ENCODE measurements at places on chromosomes 11 and 22.

- no peak for DNase-seq
Measured at GRCh38 chr11:96091476-96091875, 167.6 kb upstream of the MTMR2 start.

GRCh38 chr11:134436781-134437180 is 24.7 kb upstream of the B3GAT1 start:
- no peak for DNase-seq

DNA sequence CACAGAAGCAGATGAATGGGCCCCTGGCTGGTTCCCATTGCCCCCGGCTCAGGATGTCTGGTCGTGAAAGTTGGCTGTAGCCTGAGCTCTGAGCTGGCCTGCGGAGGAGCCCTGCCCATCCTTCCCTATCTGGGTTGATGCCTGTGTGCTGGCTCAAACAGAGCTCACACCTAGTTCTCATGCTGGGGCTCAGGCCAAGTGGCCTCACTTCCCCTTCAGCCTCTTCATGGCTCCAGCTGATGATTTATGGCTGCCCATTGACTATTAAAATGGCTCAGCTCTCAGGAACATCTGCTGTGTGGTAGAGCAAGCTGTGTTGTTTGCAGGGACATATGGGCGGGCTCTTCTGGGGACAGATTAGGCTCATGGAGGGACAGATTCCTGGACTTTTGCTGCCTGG is 64.7 kb downstream of the ADAMTS15 start:
- DNase-seq: no peak

- no peak for DNase-seq
Measured at GRCh38 chr22:37990301-37990700, 5.9 kb upstream of the SOX10 start.

- DNase-seq: no peak
Measured at GRCh38 chr22:47195484-47196165, 433.2 kb downstream of the TBC1D22A start.

GRCh38 chr11:86641537-86642261 is 30.7 kb downstream of the ME3 start:
- DNase-seq: no peak

- no peak for DNase-seq
Measured at GRCh38 chr11:105229761-105230160, 90.2 kb upstream of the CARD18 start.

- no peak for DNase-seq
Measured at GRCh38 chr11:124839128-124839971, 25.9 kb upstream of the ROBO3 start.

DNA sequence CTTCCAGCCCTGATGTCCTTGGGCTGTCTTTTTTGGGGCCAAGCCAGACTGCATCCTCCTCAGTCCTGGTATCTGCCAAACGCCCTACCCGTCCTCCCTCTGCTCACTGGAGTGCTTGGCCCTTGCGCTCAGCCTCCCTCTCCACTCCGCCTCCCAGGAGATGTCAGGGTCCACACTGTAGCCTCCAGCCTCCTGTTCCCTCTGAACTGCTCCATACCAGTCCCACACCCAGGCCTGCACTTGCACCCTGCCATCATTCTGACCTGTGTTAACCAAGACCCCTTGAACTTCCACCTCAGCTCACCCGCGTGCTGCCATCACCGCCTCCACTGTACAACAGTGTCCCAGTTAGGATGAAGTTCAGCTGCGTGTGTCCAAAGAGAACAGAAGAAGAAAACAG is 6.3 kb upstream of the IL2RB start:
- no peak for DNase-seq

DNA sequence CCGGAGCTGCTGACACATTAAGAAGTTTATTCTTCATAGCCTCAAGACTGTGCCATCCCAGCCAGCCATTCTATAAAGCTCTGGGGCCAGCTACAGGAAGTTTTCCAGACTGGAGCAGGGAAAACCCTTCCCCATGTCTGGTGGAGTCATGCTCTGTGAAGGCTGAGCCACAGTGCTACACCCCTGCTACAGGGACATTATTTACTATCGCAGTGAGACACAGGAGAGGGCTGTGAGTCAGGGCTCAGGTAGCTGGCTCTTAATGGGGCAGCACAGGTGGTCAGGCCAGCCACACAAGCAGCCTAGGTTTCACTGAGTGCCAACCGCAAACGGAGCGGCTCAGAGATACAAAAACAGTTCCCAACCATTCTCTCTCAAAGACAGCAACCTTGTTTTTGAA is 12.1 kb downstream of the HPS4 start:
- DNase-seq: no peak

DNA sequence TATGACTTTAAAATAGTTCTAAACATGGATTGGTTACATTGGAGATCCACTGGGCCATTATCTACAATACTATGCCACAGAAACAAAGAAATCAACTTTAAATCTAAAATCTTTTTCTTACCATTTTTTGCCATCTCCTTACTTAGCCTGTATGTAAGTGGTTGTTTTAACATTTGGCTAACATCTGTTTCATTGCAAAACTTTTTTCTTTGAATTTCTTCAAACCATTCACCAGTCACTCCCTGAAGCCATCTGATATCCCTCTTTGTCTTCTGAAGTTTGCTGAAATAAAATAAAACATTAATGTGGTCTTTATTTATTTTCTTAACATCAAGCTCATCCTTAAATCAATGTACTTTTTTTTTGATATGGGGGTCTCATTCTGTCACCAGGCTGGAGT is 43.3 kb upstream of the POGLUT3 start:
- DNase-seq: no peak

DNA sequence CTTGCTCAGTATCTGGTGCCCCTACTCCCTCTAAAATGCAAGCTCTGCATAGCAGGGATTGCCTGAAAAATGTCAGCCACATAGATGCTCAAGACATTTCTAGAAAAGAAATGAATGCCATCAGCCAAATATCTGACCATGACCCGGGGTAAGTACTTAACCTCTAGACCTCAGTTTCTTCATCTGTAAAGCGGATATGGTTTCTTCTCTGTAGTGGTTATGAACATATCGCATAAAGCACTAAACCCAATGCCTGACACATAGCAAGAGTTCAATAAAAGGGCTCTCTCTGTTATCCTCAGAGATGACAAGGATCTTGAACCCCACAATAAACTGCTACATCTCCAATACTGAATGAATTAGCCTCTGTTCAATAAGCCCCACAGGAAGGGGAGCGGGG is 122.6 kb downstream of the ABTB2 start:
- DNase-seq: no peak

DNA sequence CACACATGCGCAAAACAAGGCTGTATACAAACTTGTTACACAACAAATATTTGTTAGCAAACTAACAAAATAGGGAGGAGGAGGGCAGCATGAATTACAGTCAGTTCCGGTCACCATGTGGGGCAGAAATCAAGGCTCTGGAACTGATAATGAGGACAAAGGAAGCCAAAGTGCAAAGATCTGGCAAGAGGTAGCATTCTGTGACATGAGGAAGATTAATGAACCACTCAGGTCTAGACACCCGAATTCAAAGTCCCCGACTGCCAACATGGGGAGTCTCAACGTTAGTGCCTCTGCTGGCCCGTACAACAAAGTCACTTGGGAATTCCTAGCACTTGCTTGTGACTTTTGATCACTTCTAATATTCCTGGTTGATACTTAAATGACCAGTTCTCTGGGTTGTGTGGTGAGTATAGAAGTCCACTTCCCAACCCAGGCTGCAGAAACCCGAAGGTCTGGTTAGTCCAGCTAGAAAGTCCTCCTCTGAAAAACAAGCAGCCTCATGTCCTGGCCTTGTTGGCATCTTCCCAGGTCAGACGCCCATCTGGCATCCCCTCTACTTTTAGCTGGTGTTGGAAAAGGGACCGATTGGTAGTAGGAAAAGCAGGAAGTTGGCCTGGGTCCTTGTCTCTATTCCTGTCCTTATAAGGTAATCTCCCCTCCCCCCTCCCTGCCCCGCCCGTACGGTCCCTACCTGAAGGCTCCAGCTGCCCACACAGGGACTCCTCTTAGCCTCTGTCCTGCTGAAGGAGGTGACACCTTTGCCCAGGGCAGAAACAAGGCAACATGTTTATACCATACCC is 1.6 kb downstream of the SUN2 start:
- no peak for DNase-seq

DNA sequence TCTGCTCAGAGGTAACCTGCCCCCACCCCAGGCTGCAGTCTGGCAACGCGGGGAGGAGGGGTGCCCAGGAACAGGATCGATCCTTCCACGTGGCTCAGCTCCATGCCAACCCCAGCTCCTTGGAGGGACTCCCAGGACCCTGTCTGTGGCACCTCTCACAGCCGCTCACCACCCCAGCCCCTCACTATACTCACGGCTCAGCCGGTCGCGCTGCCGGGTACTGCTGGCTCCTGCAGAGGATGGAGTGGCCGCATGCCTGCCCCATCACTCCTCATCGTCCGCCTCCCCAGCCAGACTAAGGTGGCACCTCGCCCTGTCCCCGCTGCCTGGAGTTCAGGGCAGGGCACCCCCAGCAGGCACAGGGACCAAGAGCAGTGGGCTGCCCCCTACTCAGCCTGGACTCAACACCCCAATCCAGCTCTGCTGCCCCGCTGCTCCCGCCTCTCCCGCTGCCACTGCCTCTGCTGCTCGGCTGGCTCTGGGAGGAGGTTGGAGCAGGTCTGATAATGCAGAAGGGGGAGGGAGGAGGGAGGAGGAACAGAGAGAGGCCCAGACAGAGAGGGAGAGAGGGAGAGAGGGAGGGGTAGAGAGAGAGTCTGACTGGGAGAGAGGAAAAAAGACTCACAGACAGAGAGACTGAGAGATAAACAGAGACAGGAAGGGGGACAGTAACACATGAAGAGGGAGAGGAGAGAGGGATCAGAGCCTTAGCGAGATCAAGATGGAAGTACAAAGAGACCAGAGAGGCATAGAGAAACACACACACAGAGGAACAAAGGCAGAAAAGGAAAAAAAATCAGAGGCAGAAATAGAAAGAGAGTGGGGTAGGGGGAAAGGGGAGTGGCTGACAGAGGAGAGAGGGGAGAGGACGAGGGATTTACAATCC is at the start of gene PDE2A:
Gene PDE2A (minus strand): TSS at position 480 of the 886 bp plus-strand sequence. CDS start 215 bp downstream, at position 265.
- no peak for DNase-seq

- no peak for DNase-seq
Measured at GRCh38 chr11:28729339-28729738, 621.2 kb downstream of the METTL15 start.

DNA sequence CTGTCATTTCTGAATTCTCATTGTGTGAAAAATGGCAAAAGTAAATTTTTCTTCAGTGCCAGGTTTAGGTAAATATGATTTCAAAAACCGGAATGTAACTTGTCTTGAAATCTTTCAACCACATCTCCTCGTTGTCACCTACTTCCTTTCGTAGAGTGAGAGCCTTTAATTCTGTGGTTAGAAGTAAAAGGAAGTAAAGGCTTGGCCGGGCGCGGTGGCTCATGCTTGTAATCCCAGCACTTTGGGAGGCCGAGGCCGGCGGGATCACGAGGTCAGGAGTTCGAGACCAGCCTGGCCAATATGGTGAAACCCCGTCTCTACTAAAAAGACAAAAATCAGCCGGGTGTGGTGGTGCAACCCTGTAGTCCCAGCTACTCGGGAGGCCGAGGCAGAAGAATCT is 29.8 kb downstream of the SGSM3 start:
- no peak for DNase-seq

DNA sequence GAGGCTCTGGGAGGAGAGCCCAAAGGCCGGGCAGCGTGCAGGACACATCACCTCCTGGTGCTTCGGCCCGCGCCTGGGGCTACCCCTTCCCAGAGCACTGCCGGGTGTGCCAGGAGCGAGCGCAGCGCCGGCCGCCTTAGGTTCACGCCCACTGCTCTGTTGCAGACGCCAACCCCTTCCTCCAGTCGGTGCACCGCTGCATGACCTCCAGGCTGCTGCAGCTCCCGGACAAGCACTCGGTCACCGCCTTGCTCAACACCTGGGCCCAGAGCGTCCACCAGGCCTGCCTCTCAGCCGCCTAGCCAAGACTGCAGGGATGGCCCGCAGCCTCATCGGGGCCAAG is 79.0 kb downstream of the MED15 start:
- DNase-seq: no peak

Measured in AG09309 (cell line).